ENCODE measurements at places on chromosomes 1 and 21.

DNA sequence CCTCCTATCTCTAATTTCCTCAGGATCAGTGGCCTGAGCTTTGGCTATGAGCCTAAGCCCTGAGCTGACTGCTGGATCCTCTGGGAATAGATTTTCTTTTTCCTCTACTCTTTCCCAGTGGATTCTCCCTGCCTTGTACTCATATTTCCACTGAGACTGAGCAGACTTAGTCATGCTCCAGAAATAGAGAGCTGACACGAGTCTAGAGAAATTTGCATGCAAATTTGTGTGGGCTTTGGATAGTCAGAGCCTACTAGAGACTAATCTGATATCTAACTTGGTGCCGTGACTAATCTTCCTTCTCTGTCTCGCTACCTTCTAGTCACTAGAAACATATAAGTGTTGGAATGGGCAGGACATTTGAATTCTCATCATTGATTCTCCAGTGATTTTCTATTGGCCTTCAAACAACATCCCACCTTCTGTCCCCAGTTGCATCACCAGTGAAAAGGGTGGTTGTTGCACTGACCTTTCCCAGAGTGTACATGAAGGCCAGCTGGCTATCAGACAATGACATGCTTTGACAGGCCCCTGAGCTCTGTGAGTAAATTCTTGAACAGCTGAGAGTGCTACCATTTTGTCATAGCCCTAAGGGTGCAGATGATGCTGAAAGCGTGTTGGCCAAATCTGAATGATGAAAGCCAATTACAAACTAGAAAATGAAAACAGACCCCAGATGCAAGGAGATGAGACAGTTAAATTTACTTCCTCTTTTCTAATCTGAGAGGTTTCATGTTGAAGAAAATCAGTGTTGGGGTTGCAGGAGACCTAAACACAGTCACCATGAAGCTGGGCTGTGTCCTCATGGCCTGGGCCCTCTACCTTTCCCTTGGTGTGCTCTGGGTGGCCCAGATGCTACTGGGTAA lies at the start of gene FCRLA:
FCRLA (plus strand) TSS at position 748 of the 866 bp plus-strand sequence; CDS start at position 784, 36 bp downstream.
- peaks cover 35% of the 10 kb centered on the region for H3K27me3 ChIP-seq
- H3K36me3 ChIP-seq = no peaks in the 10 kb centered on the region
- H3K4me1 ChIP-seq = no peaks in the 10 kb centered on the region
- no peak within 1 kb of the TSS for H3K27ac ChIP-seq
- H3K4me3 ChIP-seq = no peak within 1 kb of the TSS

- peaks cover 19% of the 10 kb centered on the region for H3K27me3 ChIP-seq
- no peaks in the 10 kb centered on the region for H3K36me3 ChIP-seq
- H3K27ac ChIP-seq = no peak overlapping the region
- H3K4me3 ChIP-seq = no peak overlapping the region
- DNase-seq = no peak
- H3K4me1 ChIP-seq = no peaks in the 10 kb centered on the region
Measured at GRCh38 chr21:41152147-41152546, 15.8 kb upstream of the BACE2 start.

GRCh38 chr1:5982276-5982675 lies 9.9 kb downstream of the NPHP4 start:
- H3K4me1 ChIP-seq = peaks cover 19% of the 10 kb centered on the region
- H3K27ac ChIP-seq = no peak overlapping the region
- H3K36me3 ChIP-seq = peaks cover 4% of the 10 kb centered on the region

DNA sequence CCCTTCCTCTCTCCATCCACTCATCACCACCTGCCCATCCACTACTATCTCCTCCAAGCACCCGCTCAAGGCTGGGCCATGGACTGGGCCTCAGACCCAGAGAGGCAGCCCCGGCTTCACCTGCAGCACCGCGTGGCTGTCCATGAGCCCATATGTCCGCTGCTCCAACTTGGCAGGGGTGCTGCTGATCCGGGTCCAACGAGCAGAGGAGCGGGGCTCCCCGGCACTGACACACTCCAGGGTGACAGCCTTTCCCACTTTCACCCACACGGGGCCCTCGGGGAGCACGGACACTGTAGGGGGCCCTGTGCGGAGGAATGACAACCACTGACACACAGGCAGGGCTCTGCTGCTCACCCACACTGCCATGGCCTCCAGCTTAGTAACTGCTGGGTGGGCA lies 28.9 kb downstream of the LDLRAD2 start:
- no peak for DNase-seq
- H3K4me3 ChIP-seq = no peak overlapping the region
- H3K4me1 ChIP-seq = no peaks in the 10 kb centered on the region

DNA sequence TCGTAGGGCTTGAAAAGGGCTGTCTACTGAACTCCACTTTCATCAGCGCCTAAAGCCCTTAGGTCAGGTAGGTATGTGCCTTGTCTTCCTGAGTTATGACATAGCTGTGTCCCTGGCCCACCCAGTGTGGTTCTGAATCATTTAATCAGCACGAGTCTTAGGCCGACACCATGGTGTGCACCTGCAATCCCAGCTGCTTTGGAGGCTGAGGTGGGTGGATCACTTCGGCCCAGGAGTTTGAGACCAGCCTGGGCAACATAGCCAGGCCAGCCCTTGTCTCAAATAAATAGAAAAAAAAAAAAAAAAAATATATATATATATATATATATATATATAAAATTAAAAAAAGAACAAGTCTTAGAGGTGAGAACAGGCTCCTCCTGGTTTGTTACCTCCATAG lies 15.8 kb downstream of the LRRC71 start:
- H3K36me3 ChIP-seq = peaks cover 23% of the 10 kb centered on the region
- H3K4me3 ChIP-seq = no peak overlapping the region
- no peaks in the 10 kb centered on the region for H3K4me1 ChIP-seq
- H3K27ac ChIP-seq = no peak overlapping the region
- peaks cover 4% of the 10 kb centered on the region for H3K27me3 ChIP-seq

- H3K4me3 ChIP-seq = no peak overlapping the region
- peaks cover 5% of the 10 kb centered on the region for H3K36me3 ChIP-seq
- H3K4me1 ChIP-seq = peaks cover 2% of the 10 kb centered on the region
- H3K27me3 ChIP-seq = no peaks in the 10 kb centered on the region
- H3K27ac ChIP-seq = no peak overlapping the region
- DNase-seq = no peak
Measured at GRCh38 chr1:82099170-82099569, 298.4 kb downstream of the ADGRL2 start.

GRCh38 chr1:239676522-239677273 lies 290.3 kb downstream of the CHRM3 start:
- no peaks in the 10 kb centered on the region for H3K36me3 ChIP-seq
- peaks cover 7% of the 10 kb centered on the region for H3K4me1 ChIP-seq
- no peak overlapping the region for H3K27ac ChIP-seq
- no peaks in the 10 kb centered on the region for H3K27me3 ChIP-seq

DNA sequence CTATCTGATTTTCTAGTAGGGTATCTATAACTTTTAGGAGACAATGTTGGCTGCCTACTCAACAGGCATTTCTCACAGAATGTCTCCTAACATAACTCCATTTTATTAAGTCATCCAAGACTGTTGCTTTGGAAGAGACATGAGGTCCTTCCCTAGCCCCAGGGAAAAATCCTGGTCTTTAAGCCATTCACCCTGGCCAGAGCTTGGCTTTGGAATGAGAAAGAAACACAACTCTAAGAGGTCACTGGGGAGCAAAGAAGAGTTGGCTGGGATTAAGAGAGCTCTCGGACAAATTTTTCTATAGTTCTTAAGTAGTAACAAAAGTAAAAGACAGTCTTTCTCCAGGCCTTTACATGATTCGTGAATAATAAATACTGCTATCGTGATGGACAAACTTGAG lies 57.9 kb downstream of the PCNX2 start:
- no peak overlapping the region for H3K4me3 ChIP-seq
- H3K27ac ChIP-seq = no peak overlapping the region
- DNase-seq = no peak
- H3K4me1 ChIP-seq = peaks cover 38% of the 10 kb centered on the region

DNA sequence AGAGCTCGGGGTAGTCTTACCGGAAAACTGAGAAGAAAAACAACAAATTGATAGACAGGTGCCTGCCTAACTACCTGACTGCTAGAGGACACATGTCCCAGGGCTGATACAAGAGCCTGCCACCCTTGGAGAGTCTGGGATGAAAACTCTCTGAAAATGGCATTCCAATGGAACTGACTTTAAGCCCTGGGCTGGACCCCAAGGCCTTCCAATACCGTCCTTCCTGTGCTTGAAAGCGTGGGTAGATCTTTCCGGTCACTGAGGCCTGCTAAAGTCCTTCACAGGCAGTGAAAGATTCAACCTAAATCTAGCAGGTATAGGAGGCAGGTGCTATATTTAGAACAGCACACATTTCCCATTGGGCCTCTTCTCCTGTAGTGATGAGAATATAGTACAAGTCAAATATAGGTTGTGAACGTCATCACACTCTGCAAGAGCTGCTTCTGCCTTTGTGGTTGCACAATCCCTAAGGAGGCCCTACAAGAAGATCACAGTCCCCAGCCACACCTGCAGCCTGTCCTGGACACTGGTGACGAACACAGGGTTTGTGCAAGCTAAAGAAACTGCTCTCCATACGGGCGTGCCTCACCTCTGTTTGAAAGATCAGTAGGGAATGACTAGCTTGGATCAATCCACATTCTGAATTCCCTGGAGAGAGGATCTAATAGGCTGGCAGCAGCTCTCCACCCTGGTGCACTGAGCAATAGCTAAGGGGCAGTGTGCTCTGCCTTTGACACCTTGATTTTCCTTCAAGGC lies 876 bp upstream of the CHML start:
- no peaks in the 10 kb centered on the region for H3K27me3 ChIP-seq
- H3K4me1 ChIP-seq = peaks cover 29% of the 10 kb centered on the region
- no peak for DNase-seq
- peak overlapping the region; percentile 89 for H3K27ac ChIP-seq

DNA sequence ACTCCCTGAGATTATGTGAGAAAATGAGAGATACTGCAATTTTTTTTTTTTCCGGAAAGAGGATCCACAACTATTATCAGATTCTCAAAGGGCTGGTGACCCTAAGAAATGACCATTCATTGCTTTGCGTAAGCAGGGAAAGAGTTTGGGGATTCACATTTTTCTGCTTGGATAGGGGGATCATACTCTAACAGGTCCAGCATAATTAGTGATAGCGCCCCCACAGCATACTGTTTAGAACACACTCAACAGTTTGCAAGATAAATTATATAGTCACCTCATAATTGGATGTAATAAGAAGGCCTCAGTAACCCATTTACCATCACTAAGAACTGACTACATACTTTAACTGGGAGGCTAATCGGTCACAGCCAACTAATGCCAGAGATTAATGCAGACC lies 1.9 kb downstream of the CCT3 start:
- H3K36me3 ChIP-seq = peaks cover 13% of the 10 kb centered on the region
- peak overlapping the region; percentile 99 for H3K4me3 ChIP-seq
- H3K27ac ChIP-seq = peak overlapping the region; percentile 16
- DNase-seq = no peak

- peaks cover 9% of the 10 kb centered on the region for H3K36me3 ChIP-seq
- H3K4me1 ChIP-seq = peaks cover 6% of the 10 kb centered on the region
- H3K27ac ChIP-seq = no peak overlapping the region
- DNase-seq = no peak
- H3K4me3 ChIP-seq = no peak overlapping the region
Measured at GRCh38 chr21:43927591-43928221, 62.7 kb downstream of the AGPAT3 start.

DNA sequence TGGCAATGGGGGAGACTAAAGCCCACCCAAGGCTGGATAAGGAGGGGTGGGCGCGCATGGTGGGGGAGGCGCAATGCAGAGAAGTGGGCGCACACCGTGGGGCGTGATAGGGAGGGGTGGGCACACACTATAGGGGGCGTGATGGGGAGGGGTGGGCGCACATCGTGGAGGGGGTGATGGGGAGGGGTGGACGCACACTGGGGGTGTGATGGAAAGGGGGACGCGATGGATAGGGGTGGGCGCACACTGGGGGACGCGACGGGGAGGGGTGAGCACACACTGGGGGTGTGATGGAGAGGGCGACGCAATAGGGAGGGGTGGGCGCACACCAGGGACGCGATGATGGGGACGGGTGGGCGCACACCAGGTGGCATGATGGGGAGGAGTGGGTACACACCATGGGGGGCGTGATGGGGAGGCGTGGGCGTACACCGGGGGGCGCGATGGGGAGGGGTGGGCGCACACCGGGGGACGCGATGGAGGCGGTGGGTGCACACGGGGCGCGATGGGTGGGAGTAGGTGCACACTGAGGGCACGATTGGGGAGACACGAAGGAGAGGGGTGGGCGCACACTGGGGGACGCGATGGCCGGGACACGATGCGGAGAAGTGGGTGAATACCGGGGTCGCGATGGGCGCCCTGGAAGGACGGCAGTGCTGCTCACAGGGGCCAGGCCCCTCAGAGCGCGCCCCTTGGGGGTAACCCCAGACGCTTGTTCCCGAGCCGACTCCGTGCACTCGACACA lies 929 bp downstream of the SUMO3 start:
- H3K4me1 ChIP-seq = peaks cover 4% of the 10 kb centered on the region
- H3K36me3 ChIP-seq = peaks cover 8% of the 10 kb centered on the region
- DNase-seq = no peak
- H3K27me3 ChIP-seq = no peaks in the 10 kb centered on the region

- DNase-seq = no peak
- no peaks in the 10 kb centered on the region for H3K27me3 ChIP-seq
- H3K27ac ChIP-seq = no peak overlapping the region
- H3K36me3 ChIP-seq = peaks cover 2% of the 10 kb centered on the region
- peaks cover 16% of the 10 kb centered on the region for H3K4me1 ChIP-seq
- no peak overlapping the region for H3K4me3 ChIP-seq
Measured at GRCh38 chr1:220788900-220789299, 2.2 kb downstream of the MTARC1 start.

DNA sequence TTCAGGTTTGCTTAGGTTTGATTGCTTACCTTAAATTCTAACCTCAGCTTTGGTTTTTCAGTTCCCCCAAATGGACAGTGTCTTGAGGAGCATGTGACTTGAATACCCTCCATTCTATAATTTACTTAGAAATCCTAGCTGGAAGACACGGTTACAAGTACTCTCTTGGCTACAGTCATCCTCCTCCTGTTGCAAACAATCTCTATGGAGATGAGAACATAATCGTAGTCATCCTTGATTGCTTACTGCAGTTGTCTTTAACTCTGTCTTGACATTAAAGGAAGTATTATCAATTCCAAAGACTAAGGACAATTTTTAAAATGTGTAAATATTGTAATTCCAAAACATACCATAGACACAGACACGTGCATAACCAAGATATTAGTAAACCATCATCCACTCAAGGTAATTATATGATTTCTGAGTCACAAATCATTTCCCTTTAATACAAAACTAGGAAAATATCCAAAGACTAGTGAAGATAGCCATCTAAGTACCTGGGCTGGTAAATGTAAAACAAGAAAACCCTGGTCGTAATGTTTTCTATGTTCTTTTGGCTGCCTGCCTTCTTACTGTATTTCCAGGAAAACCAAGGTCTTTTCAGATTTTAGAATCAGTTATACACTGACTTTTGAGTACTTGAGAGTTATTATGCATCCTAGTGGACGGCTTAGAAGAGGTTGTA lies 149.9 kb downstream of the CHRM3 start:
- no peak overlapping the region for H3K4me3 ChIP-seq
- H3K4me1 ChIP-seq = peaks cover 25% of the 10 kb centered on the region
- H3K27ac ChIP-seq = no peak overlapping the region
- DNase-seq = no peak

GRCh38 chr21:31258073-31258472 lies 86.0 kb downstream of the TIAM1 start:
- H3K27ac ChIP-seq = no peak overlapping the region
- no peak for DNase-seq
- peaks cover 2% of the 10 kb centered on the region for H3K27me3 ChIP-seq
- no peak overlapping the region for H3K4me3 ChIP-seq

- H3K27me3 ChIP-seq = peaks cover 8% of the 10 kb centered on the region
- no peak for DNase-seq
- no peak overlapping the region for H3K27ac ChIP-seq
- H3K4me3 ChIP-seq = no peak overlapping the region
Measured at GRCh38 chr1:208499601-208500000, 255.4 kb upstream of the PLXNA2 start.

GRCh38 chr1:160727316-160727640 lies 11.8 kb upstream of the SLAMF7 start:
- H3K4me3 ChIP-seq = no peak overlapping the region
- H3K36me3 ChIP-seq = no peaks in the 10 kb centered on the region
- H3K27ac ChIP-seq = no peak overlapping the region
- no peaks in the 10 kb centered on the region for H3K4me1 ChIP-seq
- H3K27me3 ChIP-seq = no peaks in the 10 kb centered on the region

Data from mesothelial cell of epicardium (in vitro differentiated cells).